ENCODE measurements at places on chromosomes 6 and 20. TPM values are rescaled to one million over a fixed set of nuclear protein-coding genes. Genes with fewer than 3 reads are reported as not detected.

- DNase-seq: no peak
Observed at GRCh38 chr6:118705544-118706491, 54.4 kb upstream of the CEP85L start.

GRCh38 chr20:13936781-13937576 lies 53.4 kb downstream of the SEL1L2 start:
- no peak for DNase-seq

CFAP61 gene
- total RNA-seq: 73.4 TPM

SLC25A27 gene
- total RNA-seq: 25.6 TPM

- DNase-seq: no peak
Observed at GRCh38 chr6:22053391-22053997, 243.3 kb downstream of the PRL start.

SLC17A9 gene
- total RNA-seq: 1.7 TPM

HLA-DOB gene
- total RNA-seq: 0.35 TPM

GRCh38 chr20:34364223-34364506 lies 1.1 kb downstream of the ITCH start:
- no peak for DNase-seq

GRCh38 chr20:38258545-38259215 lies 1.9 kb downstream of the KIAA1755 start:
- DNase-seq: peak; percentile 27

Data from cardiac septum (tissue), 1 donor.